IMR-90 (cell line): ENCODE measurements at places on chromosomes 7 and 10.

DNA sequence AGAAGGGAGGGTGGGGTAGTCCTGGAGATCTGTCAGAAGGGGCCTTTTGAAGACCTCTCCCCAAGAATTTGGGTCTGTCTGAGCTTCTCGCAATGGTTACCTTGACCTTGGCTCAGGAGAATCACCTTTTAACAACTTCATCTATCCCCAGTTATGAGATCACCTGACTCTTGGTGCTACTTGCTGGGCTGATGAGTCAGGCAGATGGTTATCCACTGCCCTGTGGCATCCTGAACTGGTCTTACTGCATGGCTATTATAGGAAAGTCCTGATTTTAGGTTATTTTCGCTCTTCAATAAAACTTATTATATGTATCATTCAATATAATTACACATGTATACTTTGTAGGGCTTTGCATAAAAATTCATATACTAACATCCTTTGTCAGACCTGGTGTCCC lies 274.7 kb downstream of the GFRA1 start:
- DNase-seq = no peak

DNA sequence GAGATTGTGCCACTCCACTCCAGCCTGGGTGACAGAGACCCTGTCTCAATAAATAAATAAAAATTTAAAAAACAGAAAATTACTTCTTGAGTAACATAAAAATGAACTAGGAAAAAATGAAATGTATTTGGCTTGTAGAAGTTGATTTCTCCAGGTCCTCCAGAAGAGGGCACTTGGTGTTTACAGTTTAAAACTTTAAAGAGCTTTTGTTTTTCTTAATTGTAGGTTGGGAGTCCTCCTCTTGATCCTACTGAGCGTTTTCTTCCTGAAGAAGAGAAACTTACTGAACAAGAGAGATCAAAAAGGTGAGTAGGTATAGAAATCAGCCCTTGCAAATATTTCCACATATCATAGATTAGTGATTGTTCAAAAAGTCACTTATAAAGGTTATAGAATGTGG lies 16.2 kb downstream of the KIFBP start:
- DNase-seq = peak; percentile 73

GRCh38 chr7:111987115-111987826 lies 218.9 kb downstream of the DOCK4 start:
- DNase-seq = peak; percentile 71

DNA sequence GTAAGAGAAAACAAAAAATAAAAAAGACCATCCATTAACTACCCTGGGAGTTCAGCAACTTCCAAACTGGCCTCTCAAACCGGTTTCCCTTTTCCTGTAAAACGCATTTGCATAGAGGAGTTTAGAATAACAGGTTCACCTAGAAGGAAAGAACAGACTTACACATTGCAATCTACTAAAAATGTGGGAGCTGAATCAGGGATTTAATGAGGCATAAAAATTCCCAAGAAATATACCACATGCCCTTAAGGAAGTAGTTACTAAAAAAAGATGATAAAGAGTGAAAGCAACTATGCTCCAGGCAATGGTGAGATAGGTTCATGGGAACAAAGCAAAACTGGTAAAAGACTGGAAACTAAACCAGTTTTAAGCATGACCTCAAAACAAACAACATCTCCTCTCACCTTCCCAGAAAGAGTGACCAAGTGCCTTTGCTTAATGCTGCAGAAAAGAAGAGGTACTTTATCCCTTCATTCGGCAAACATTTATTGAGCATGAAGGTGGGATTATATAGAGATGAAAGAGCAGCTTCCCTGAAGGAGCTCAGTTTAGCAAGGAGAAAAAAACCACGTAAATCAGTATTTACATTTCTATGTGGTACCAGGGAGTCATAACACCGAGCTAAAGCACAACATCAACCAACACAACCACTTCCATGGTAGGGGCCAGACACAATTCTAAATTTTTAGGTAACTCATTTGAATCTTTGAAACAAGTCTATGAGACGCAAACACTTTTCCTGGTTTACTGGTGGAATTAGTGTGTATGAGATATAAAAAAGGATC lies 152.8 kb downstream of the SGMS1 start:
- peak; percentile 17 for DNase-seq

DNA sequence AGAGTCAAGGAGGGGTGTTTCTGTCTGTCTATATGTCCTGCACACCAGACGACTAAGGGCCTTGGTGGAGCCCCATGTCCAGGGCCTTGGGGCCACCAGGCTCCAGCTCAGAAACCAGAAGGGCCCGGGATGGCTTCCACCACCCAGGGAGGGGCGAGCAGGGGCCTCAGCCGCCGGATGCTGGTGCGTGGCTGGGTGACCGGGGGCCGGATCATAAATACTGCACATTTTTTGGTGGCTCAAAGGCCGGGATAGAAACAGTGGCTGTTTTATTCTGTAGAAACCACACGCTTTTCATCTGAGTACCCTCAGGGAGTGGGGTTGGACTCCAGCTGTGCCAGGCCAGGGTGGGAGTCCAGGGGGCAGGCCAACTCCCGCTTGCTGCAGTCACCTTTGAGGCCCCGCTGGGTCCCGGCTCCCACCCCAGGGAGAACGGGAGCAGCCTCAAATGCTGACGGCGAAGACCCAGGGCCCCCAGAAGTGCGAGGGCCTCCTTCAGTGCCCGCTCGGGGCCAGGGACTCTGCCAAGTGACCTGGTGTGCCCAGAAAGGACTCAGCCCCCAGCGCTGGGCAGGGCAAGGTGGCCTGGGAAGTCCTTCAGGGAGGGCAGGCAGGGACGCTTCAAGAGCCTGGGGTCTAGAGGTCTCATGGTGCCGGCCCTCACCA lies 28.2 kb downstream of the PDGFA start:
- no peak for DNase-seq

- no peak for DNase-seq
These were observed 112.6 kb downstream of the PRKAG2 start for GRCh38 chr7:151764056-151764920.

GRCh38 chr7:91343996-91344629 lies 79.9 kb downstream of the FZD1 start:
- DNase-seq = no peak

DNA sequence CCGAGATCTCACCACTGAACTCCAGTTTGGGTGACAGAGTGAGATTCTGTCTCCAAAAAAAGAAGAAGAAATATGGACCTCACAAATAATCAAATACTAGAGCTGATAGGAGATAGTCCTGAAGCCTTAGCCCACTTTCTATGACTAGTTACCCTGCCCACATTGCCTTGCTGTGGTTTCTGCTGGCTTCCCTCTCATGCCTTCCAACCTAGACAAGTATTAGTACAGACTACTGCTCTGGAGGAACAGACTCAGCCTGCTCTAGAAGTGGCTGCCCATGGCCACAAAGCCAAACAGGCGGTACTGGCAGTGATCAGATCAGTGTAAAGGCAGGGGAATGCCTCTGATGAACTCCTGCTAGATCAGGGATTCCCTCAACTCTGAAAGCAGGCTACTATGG lies 89.7 kb upstream of the PRKAR2B start:
- DNase-seq = no peak

DNA sequence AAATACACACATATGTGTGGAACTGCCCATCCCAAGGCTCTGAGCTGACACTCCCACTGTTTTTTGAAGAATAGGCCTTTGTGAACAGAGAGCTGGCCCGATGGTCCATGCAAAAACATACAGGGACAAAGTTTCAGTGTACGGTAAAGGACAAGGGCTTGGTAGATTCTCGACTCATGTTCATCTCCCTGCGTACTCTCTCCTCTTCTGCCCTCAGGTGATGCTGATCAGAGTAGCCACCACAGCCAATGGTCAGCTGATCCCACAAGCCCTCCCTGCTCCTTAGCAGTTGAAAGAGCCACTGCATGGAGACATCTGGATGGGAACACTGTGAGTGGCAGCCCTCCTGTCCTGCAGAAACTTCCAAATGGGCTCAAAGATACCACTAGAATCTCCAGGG lies 23.1 kb upstream of the C10orf71 start:
- DNase-seq = no peak

- DNase-seq = no peak
These were observed 14.0 kb downstream of the SLC29A4 start for GRCh38 chr7:5296611-5297226.

GRCh38 chr7:50713123-50713965 lies 69.4 kb downstream of the GRB10 start:
- no peak for DNase-seq

- no peak for DNase-seq
These were observed 88.2 kb downstream of the ELMO1 start for GRCh38 chr7:37360484-37360883.

GRCh38 chr10:12649012-12649584 lies 299.8 kb downstream of the CAMK1D start:
- no peak for DNase-seq

DNA sequence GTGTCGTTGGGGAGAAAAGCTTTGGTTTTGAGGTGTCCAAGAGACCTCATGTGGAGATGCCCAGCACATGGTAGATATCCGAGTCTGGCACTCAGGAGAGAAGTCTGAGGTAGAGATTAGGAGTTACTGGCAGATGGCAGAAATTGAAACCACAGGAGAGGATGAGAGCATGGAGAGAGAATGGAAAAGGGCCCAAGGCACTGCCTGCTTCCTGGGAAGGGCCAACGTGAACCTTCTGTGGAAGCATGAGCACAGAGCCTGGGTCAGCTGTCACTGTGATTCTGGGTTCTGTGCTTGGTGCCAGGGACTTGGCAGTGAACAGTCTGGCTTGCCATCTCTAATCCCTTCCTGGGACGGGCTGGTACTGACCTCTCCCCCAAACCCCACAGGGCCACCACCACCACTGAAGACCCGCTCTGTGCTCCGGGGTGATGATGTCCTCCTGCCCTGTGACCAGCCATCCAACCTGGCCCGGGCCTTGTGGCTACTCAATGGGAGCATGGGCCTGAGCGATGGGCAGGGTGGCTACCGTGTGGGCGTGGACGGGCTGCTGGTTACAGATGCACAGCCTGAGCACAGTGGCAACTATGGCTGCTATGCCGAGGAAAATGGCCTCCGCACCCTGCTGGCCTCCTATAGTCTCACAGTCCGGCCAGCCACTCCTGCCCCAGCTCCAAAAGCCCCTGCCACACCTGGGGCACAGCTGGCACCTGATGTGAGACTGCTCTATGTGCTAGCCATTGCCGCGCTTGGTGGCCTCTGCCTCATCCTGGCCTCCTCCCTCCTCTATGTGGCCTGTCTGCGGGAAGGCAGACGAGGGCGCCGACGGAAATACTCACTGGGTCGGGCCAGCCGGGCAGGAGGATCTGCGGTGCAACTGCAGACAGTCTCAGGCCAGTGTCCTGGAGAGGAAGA lies 4.1 kb downstream of the MRPL43 start:
- DNase-seq = no peak

- DNase-seq = no peak
These were observed 17.3 kb downstream of the ZNF438 start for GRCh38 chr10:31014161-31014875.

- DNase-seq = no peak
These were observed 13.2 kb downstream of the ATE1 start for GRCh38 chr10:121914661-121915060.

DNA sequence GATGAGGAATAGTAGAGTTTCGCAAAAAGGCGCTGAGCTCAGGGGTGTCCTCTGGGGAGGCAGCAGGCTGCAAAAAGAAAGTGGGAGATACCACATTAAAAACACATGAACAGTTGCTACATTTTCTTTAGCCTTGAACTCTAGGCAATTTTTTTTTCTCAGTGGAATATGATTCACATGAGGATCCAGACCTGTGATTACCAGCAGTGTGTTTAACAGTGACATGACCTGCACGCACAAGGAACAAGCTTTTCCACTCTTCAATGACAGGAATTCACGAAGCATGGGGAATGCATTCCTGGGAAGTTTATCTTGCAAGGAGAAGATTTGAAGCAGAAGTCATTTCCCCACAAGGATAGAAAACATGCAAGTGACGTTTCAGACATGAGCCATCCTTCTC lies 161.6 kb downstream of the ITGA8 start:
- DNase-seq = peak; percentile 69

GRCh38 chr10:71549766-71550533 lies 153.2 kb downstream of the CDH23 start:
- DNase-seq = no peak

GRCh38 chr10:3323865-3324498 lies 151.4 kb upstream of the PITRM1 start:
- DNase-seq = no peak

GRCh38 chr10:71460615-71461014 lies 63.9 kb downstream of the CDH23 start:
- no peak for DNase-seq

DNA sequence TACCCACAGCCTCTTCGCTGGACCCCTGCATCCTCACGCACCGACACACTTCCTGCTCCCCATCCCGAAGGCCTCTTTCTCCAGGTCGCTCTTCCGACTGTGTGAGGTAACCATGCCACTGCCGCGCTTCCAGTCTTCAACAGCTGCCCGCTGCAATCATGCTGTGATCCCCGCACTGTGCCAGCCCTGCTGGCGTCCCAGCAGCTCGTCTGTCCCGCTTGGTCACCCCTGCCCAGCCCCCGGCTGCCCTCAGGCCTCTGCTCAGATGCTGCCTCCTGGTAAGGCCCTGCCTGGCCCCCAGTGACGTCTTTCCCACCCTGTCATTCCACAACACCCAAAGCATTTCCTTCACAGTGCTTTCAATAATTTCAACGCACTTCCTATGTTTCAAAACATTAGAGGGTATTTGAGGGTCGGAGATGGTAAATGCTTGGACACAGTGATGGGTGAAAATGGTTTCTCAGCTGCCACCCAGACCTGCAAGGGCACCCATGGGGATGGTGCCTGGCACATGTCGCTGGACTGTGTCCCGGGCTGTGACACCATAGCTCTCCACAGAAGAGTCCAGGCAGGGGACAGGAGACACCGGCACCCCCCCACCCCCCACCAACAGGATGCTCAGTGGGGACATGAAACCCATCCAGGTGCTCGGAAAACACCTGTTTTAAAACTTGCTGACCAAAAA lies 125.2 kb downstream of the MAD1L1 start:
- no peak for DNase-seq

DNA sequence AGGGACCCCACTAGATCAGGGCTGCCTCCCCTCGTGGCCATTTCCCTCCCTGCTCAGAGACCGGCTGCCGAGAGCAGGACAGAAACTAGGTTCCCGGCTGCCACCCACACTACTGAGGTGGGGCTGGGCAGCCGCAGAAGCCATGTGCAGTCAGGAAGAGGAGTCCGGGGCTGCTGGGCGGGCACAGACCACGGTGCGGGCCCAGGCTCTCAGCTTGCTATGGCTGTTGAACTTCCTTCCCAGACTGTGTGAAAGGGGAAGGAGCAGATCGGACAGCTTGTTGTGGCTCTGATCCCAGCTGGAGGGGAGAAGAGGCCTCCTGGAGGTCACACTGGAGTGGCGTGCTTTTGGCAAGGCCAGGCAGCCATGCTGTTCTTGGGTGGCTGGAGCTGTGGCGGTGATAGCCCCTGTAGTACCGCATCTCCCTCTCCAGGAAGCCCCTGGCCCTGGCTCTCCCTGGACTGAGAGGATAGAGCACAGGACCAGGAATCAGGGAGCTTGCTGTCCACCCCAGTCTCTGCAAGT lies 56.8 kb downstream of the HK1 start:
- DNase-seq = no peak
